ENCODE measurements at places on chromosomes 4 and X.

DNA sequence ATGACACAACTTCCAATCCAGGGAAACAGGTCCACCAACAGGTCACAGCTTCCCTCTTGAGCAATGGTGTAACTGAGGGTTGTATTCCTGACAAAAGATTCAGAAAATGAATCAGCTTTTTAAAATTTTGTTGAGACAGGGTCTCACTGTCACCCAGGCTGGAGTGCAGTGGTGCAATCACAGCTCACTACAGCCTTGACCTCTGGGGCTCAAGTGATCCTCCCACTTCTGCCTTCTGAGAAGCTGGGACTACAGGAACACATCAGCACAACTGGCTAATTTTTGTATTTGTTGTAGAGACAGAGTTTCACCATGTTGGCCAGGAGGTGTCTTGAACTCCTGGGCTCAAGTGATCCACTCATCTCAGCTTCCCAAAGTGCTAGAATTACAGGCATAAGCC is 43.7 kb downstream of the SAT1 start:
- no peak for DNase-seq

DNA sequence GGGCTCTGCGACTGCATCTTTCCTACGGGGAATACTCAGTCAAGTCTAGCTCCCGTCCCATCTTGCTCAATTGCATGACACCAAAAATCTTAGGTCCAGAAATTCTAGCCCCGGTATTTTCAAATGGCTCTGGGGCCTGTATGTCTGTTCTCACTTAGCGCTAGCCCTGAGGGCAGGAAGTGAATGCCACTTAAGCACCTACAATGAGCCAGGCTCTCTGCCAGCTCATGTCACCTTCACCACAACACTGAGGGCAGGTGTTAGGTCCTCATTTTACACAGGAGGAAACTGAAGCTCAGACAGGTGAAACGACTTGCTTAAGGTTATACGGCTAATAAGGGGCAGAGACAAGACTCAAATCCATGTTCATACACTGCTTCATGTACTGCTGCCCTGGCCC is 282.8 kb downstream of the PPP1R2C start:
- no peak for DNase-seq

- DNase-seq = no peak
Observed at GRCh38 chr4:656436-657337, 17.4 kb downstream of the ATP5ME start.

- no peak for DNase-seq
Observed at GRCh38 chr4:164550989-164551712, 202.8 kb upstream of the SMIM31 start.

DNA sequence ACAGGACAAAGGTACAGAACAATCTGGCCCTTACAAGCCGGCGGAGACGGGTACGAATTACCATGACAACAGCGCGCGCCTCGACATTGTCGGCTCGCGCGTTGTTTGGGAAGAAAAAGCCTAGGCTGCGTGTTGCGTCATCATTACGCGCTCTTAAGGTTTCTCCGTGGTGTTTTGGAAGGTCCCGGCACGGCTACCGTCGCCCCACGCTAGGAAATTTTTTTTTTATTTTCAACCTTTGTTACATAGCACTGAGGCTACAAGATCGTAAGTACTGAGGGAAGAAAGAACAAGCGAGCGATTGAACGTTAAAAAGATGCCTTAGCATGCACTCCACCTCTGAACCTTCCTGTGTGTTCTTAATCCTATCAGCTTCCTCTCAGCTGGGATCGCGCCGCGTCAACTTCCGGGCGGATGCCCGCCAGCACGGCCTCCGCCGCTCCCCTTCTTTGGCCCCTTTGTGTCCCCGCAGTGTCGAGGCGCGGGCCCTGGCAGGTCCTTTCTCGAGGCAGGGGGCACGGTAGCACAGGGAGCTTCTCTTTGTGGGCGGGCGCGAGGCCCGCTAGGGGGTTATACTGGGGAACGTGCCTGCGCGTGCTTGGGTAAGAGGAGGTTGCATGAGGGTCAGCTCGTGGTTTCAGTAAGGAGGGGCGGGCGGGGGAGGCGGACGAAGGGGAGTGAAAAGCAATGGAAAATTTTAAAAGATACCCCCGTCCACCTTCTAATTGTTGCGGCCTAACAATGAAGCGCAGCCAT is at the start of gene SMARCAD1:
TSS of gene SMARCAD1 (plus strand) at position 397 of the 756 bp plus-strand sequence. CDS start 530 bp downstream, outside the sequence.
- peak; percentile 98 for DNase-seq

DNA sequence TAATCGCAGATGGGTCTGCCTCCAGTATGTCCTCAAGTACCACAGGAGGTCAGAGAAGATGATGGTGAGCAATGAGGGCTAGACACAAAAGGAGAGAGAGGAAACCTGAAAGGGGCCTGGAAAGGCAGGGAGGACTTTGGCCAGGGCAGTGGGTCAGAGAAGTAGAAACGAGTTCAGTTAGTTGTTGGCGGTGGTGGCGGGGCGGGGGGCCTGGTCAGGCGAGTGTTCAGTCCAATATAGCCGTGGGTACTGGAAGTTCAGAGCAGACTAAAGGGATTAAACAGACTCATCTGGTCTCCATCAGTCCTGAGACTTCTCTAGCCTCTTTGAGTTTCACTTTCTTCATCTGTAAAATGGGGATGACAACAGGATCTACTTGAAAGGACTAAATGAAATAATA is 90.8 kb downstream of the TSPAN5 start:
- no peak for DNase-seq

DNA sequence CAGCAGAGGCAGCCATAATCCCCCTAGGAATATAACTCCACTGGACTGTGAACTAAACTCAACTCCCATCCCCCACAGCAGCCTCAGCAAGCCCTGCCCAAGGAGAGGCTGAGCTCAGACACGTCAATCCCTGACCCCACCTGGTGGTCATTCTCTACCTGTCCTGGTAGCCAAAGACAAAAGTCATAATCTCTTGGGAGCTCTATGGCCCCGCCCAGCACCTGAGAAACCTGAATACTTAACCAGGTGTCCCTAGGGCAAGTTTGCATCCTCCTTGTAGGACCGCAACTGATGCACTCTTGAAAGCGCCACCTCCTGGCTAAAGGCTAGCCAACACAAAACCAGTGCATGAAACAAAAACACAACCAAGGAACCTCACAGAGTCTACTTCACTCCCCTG is 18.4 kb downstream of the CT47B1 start:
- DNase-seq = peak; percentile 6

- no peak for DNase-seq
Observed at GRCh38 chrX:40155589-40156469, 58.1 kb upstream of the BCOR start.

DNA sequence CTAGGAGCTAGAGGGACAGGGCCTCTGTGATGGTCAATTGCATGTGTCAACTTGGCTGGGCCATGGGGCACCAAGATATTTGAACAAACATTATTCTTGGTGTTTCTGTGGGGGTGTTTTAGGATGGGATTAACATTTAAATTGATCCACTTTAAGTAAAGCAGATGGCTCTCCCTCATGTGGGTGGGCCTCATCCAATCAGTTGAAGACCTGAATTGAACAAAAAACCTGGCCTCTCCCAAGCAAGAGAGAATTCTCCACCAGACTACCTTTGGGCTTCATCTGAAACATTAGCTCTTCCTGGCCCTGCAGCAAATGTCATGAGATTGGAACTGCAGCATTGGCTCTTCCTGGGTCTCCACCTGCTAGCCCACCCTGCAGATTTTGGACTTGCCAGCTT is 207.1 kb upstream of the ATP6AP2 start:
- no peak for DNase-seq

- no peak for DNase-seq
Observed at GRCh38 chr4:128633067-128633466, 176.4 kb upstream of the JADE1 start.

- no peak for DNase-seq
Observed at GRCh38 chr4:183508697-183509335, 4.0 kb downstream of the ING2 start.

DNA sequence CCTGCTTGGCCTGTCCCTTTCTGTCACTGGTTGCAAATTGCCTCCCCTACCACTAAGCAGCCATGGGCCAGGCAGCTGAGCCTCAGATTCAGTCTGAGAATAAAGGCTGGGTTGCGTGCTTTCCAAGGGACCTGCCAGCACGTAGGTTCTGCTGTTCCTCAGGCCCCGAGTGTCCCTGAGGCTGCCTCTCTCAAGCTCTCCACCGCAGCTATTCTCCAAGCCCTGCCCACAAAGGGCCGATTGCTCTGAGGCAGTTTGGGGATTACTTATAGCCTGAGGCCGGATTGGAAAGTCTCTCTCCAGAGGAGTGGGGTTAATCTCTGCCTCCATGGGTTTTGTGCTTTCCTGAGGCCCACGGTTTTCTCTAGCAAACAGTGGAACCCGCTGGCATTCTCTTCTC is 590.7 kb downstream of the BCOR start:
- no peak for DNase-seq

DNA sequence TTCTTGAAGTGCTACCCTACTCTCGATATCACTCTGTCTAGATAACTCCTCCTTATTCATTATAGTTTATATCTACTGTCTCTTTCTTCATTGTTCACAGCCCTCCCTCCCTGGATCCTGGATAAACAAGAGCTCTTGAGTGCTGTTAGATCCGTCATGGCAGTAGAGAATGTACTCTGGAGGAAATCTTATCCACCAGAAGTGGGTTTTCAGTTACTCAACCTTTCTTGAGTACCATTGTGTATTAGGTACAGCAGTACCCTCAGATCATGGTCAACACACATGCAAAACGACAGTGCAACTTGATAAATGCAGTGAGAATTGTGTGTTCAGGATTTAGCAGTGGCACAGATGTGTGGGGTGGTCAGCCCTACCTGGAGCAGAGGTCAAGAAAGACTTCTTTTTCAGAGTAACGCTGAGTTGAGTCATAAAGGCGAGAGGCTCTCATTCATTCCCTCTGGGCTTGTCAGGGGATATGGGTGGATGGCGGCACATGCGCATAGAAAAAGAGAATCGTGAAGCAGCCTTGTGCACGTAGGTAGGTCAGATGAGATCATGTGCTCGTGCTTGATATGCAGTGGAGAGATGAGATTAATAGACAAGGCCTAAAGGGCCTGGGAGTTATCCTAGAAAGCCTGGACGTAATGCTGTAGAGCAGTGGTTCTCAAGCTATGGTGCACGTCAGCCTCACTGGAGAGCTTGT is 89.5 kb downstream of the SNX25 start:
- DNase-seq = no peak

DNA sequence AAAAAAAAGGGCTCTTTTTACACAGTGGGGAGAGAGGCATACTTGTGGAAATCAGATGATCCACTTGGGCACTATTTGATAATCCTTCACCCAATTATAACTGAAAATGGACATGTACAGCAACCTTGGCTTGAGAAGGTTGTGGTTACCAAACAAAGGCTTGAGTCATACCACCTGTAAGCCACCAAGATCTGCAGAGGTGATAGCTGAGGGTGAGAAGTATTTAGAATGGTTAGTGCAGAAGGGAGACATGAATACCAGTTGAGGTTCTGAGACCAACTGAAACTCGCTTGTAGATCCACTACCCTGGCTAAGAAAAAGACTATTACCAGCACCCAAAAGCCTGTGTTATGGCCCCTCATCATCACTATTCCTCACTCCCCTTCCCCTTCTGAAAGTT is 614.0 kb downstream of the STIM2 start:
- DNase-seq = no peak

- DNase-seq = peak; percentile 78
Observed at GRCh38 chr4:170853422-170854021, 763.8 kb upstream of the AADAT start.

- peak; percentile 73 for DNase-seq
Observed at GRCh38 chrX:153609917-153610835, 11.2 kb upstream of the CCNQ start.

DNA sequence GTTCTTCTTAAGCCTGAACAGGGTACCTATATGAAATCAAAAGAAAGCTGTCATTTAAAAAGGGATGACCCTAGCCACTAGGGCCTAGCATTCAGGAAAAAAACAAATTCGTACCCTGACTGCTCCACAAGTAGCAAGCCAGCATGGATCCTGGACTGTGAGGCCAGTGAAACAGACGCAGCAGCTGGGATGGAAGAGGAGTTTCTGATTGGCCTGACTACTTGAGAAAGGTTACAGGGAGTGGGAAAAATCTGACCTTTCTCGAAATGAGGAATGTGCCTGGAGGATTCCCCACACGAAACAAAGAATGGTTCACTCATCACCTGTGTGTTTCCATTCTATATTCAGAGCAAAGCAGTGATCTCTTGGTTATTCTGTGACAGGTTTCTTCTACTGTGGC is 87.6 kb upstream of the JADE1 start:
- DNase-seq = no peak

- no peak for DNase-seq
Observed at GRCh38 chr4:7364979-7365378, 69.8 kb downstream of the PSAPL1 start.

DNA sequence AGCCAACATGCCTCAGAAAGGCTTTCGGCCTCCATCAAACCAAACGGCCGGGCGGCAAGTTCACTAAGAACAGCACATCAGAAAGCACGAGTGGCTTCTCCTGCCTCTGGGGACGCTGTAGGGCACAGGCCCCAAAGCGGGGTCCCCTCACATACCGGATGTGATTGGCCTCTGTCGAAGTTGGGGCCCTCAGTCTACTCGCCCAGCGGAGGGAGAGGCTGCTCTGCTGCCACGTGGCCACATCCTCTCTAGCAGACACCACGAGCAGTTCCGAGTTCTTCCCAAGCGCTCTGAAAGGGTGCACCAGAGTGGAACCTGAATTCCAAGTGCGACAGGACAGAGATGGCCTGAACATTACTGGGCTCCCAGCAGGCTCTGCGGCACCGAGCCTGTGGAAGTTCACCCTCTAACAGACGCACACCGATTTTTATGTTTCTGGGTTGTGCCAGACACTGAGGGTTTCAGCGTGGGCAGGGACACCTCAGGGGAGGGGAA is 21.1 kb downstream of the NOP14 start:
- no peak for DNase-seq

- DNase-seq = no peak
Observed at GRCh38 chr4:54127660-54128059, 27.7 kb downstream of the GSX2 start.

DNA sequence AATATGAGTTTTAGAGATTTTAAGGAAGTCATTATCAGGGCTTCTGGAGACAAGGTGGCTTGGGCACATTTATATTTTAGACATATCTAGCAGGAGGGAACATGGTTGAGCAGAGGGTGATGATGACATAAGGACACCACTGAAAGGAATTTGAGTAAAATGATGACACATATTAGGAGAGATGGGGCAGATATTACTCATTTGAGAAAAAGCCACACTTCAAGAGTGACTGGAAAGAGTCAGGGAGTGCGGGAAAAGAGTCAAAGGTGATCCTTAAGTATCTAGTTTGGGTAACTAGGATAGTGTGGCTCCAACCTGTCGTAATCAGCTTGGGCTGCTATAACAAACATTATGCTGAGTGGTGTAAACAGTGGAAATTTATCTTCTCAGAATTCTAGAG is 377.7 kb downstream of the PACRGL start:
- no peak for DNase-seq

- DNase-seq = peak; percentile 75
Observed at GRCh38 chrX:24190500-24191156, 41.1 kb downstream of the ZFX start.

GRCh38 chrX:78931814-78932213 is 13.4 kb upstream of the P2RY10 start:
- no peak for DNase-seq
